ENCODE measurements at places on chromosomes 12 and 14.

DNA sequence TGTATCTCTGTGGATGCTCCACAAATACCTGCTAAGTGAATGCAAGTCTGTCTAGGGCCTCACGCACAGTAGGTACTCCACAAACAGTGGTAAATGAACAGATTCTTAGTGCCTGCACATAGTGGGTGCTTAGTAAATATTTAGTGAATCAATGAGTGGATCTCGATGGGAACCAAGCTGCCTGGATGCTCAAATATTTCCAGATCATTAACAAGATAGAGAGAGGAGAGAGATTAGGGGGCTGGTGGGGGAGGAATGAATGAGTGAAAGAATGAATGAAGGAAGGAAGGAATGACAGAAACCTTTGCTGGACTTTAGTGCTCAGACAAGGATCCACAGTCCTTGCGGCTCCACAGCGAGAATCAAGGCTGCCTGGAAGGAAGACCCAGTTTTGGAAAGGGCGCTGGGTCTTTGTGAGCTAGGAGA, 118.2 kb downstream of the SCARB1 start:
- DNase-seq, result no peak

- DNase-seq, result no peak
Measured at GRCh38 chr14:32169191-32169590, 32.7 kb upstream of the RNU6-7 start.

- no peak for DNase-seq
Measured at GRCh38 chr12:114817571-114818425, 133.8 kb upstream of the TBX3 start.

- DNase-seq, result no peak
Measured at GRCh38 chr12:46578190-46578982, 205.8 kb upstream of the SLC38A2 start.

- no peak for DNase-seq
Measured at GRCh38 chr14:49900973-49901372, 8.1 kb downstream of the ARF6 start.

- DNase-seq, result no peak
Measured at GRCh38 chr12:132116709-132117557, 27.2 kb downstream of the DDX51 start.

DNA sequence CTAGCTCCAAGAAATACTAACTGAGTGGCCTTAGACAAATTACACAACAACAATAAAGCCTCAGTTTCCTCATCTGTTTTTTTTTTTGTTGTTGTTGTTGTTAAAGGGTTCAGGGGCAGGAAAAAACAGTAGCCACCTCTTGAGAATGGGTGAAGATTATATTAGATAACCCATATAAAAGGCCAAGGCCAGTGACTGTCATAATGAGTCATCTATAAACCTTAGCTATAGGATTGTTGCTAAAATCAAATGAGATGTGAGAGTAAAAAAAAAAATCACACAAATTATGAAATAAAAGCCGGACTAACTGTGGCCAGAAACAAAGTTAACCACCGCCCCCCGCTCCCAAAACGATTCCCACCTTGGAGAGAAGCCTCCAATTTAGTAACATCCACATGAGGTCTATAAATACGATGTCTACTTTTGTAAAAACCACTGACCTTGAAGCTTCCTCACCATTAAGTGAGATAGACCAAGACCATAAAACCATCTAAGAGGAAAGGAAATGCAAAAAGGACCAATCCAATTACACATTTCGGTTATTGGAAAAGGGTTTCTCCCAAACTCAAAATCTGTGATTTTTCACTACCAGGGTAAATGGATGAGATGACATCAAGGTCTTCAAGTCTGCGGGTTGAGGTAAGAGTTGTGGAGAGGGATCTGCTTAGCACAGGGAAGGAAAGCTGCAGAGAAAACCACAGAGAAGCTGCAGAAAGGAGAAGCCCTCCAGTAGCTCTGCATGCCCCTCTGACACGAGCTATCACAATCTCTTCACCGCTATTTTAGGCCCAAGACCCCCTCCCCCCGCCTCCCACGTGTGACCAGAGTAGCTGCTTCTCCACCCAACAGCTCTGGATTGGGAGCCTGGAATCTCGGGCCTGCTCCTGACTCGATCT, 1.0 kb downstream of the NAA25 start:
- DNase-seq, result no peak

DNA sequence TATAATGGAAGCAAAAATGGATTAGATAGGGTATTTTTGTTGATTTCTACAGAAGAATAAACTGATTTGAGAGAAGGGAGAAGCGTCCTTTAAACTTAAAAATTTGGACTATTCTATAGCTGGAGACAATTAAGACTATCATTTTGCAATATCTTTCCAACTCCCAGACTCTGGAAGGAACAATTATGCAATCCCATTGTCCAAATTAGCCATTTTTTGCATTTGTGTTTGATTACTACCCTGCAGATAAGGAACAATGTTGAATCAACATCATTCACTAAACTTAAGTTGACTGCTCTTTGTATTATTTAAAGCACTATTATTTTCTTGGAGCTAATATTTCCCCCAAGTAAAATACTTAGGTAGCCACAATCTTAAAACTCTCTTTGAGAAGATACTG, 34.8 kb upstream of the SELPLG start:
- no peak for DNase-seq

- DNase-seq, result no peak
Measured at GRCh38 chr14:22837114-22837749, 847 bp downstream of the MMP14 start.

- no peak for DNase-seq
Measured at GRCh38 chr14:64724578-64724930, 20.3 kb downstream of the PLEKHG3 start.

DNA sequence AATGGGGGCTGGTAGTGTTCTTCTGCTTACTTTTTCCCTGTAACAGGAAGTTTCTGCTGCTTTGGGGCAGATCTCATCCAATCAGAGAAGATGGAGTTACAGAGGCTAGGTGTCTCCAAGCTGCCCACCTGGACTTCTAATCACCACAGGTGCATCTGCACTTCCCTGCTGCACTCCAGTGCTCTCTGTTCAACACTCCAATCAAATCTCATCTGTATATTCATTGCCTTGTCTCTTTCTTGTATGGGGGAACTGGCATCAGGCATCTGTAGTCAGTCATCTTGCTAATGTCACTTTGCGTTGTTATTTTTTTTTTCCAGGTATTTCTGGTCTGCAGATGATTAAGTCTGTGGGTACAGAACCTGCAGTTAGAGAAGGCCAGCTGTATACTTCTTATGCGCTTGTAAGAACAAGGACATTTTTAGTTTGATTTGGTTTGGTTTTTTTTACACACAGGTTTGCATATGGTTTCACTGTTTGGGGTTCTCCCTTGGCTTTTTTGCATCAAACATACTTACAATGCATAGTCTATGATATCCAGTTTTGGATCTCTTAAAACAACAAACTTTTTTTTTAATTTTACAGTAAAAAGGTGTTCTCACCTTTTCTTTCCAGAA, 116.0 kb downstream of the METTL25 start:
- no peak for DNase-seq

DNA sequence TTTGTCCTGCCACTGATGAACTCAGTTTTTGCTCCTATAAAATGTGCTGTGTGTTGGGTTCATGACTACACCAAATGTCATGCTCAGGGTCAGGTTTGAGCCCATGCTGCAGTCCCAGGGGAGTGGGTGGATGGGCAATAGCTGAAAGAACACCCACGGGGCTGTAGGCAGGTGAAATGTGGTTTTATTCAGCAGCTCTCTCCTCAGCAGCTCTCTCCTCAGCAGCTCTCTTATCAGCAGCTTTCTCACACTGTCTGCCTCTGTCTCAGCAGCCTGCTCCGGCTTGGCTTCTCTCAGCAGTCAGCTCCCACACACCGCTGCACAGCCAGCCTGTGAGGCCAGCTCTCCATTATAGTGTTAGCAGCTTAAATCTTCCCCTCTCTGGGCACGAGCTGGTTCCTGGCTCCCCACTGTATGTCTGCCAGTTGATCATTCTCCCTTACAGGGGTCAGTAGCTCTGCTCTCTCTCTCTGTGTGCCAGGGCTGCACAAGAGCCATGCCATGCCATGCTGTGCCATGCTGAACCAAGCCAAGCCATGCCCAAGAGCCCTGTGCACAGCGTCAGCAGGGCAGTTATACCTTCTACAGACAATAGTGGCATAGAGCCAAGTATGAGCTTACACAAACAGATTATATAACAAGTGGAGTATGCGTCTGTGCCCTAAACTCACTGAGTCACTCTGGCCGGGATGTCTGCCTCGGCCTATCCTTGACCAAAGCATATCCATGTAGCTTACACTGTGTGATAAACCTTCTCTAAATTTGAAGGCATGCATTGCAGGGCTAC, 303.3 kb upstream of the TMPO start:
- DNase-seq, result no peak

GRCh38 chr12:44748950-44749468, 127.1 kb downstream of the NELL2 start:
- DNase-seq, result no peak

DNA sequence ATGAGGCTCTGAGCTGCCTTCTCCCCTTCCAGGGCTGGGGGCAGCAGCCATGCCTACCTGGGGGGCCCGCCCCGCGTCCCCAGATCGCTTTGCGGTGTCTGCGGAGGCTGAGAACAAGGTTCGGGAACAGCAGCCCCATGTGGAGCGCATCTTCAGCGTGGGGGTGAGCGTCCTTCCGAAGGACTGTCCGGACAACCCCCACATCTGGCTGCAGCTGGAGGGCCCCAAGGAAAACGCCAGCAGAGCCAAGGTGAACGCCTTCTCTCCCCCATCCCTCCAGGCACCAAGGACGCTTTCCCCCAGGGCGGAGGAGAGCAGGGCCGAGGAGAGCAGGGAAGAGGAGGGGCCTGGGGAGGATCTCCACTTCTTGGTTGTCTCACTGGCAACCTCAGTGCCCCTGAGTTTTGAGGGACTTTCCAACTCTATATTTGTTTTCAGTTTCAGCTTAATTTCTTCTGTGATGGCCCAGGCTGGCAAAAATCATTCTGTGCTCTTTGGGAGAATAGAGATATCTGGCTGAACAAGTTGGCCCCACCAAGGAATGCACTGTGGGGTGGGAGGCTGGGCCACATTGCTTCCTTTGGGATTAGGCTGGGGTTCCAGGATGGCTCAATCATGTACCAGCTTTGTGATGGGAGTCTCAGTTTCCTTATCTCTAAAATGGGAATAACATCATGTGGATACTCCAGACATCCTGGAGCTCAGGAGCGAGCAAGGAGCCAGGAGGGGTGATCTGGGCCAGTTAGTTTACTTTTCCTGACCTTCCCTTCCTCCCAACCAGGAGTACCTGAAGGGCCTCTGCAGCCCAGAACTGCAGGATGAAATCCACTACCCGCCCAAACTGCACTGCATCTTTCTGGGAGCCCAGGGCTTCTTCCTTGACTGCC, 1.2 kb downstream of the KHNYN start:
- DNase-seq, result peak; percentile 62

- no peak for DNase-seq
Measured at GRCh38 chr12:99039367-99040120, 394.5 kb downstream of the APAF1 start.

GRCh38 chr12:130299574-130299973, 38.1 kb upstream of the PIWIL1 start:
- no peak for DNase-seq

DNA sequence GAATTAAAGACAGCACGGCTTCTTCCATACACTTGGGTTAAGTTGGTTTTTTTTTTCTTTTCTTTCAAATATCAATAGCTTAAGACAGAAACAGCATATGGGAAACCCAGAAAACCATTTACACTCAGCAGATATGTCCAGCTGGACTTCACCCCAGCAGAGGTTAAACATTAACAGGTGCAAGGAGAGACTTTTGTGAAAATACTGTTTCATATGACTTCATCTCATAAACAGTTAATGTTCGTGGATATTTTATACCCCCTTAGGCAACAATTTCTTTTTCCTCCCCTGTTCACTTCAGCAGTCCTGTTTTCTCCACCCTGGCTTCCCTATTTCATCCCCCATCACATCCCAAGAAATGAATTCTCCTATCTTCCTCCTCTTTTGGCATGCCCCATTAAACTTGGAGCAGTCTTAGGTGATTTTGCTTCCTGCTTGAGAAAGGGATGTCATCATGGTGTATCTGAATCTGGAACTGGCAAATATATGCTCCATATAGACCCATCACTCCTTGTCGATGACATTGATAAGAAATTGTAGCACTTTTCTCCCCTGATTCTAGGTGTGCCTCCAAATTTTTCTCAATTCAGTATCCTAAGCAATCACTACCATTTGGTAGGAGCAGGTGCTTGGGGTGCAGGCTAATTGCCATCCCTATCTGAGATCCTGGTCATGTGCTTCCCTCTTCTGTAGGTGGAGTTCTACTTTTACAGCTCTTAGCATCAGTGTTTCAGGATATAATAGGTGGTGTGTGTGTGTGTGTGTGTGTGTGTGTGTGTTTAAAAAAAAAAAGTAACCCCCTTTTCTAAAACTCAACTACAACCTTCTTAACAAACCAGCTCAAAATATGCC, 67.9 kb downstream of the BMP4 start:
- no peak for DNase-seq

- DNase-seq, result no peak
Measured at GRCh38 chr12:3061059-3061458, 16.1 kb upstream of the TSPAN9 start.

DNA sequence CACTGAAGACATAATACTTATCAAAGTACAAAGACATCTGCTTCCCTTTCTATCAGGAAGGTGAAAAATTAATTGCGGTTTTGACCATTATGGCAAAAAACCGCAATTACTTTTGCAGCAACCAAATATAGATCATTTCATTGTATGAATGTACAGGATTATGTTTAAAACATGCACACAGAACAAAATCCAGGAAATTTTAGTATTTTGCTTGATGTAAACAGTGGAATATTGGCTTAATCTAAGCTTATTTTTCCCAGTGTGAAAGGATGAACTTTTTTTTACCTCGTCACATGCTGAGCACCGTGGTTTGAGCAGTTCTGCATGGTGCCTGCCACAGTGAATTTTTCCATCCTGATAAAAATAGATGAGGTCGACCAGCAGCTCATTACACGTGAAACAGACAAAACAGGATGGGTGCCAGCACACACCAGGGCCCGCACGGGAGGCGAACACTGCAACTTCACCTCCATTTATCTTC, 121.2 kb downstream of the PRICKLE1 start:
- DNase-seq, result no peak

- DNase-seq, result peak; percentile 66
Measured at GRCh38 chr12:26853303-26854030, 20.5 kb upstream of the ITPR2 start.

DNA sequence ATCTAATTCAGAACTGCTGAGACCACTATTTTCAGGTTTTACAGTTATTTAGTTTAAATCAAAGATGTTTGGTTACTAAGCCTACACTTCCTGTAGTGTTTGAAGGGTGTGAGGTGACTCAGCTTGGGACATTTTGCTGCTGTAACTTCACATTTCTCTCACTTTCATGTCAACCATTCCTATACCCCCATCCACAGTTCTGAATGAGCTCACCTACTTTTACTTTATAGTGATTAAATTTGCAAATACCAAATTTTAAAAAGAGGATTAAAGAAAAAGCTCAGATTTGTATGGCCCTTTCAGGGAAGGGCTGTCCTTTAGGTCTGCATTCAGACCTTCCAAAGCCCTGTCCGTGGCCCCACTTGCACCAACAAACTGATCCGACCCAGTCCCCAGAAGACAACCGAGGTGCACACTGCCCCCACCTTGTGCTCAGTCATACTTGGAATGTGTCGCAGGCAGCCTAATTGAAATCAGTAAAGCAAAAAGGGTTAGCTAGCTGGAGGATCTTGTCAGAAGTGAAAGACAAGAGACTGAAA, 174.4 kb downstream of the MON2 start:
- DNase-seq, result no peak
